ENCODE measurements at places on chromosomes 6 and 20.

- no peak for DNase-seq
These were observed 113.7 kb upstream of the F13A1 start for GRCh38 chr6:6434151-6434550.

GRCh38 chr20:3797226-3797545 is 1.1 kb downstream of the CDC25B start:
- no peak for DNase-seq

- no peak for DNase-seq
These were observed 86.9 kb upstream of the VSTM2L start for GRCh38 chr20:37816003-37816402.

- DNase-seq, result no peak
These were observed 8.0 kb upstream of the COMMD7 start for GRCh38 chr20:32751293-32751692.

- no peak for DNase-seq
These were observed 275.1 kb upstream of the PRDM1 start for GRCh38 chr6:105810922-105811482.

DNA sequence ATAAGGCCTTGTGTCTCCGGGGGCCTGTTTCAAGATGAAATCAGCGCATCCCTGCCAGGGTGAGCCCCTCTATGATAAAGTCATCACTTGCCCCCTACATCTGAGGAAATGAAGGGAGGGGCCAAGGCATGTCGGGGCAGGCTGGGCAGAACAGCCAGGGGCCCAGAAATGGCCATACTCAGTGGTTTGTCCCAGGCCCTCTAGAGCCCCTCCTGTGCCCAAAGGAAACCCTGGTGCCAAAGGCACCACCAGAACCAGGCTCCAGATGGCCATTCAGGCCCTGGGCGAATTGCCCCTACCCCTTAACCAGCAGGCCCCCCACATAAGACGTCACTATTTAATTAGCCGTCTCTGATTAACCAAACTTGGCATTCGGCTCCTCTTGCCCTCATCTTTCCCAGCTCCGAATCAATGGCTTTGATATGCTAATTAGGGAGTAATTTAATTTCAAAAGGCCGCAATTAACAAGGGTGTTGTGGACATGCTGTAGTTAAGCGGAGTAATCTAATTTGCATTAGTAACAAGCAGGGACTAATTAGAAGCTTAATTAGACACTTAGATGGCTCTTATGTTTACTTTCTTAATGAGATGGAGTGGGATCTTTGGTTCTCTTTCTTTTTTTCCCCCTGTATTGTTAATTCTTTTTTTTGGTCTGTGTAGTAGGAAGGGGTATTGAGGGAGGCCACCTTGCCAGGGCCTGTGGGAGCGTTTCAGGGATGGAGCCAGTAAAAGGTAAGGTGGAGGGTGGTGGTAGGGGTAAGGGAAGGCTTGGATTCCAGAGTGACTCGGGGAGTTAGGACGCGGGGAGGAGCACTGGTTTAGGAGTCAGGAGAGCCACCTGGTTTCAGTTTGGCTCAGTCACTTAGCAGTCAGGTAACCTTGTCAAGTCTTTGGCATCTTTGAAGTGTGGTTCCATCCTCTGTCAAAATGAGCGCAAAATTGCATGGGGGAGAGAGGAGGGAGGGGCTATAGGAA is 9.4 kb downstream of the FOXP4 start:
- no peak for DNase-seq

Data from T-helper 9 cell (primary cell).